ENCODE measurements at places on chromosomes 11 and 22.

- ATAC-seq = peak; percentile 41
Observed at GRCh38 chr11:65323813-65324212, 9.1 kb downstream of the CDC42EP2 start.

DNA sequence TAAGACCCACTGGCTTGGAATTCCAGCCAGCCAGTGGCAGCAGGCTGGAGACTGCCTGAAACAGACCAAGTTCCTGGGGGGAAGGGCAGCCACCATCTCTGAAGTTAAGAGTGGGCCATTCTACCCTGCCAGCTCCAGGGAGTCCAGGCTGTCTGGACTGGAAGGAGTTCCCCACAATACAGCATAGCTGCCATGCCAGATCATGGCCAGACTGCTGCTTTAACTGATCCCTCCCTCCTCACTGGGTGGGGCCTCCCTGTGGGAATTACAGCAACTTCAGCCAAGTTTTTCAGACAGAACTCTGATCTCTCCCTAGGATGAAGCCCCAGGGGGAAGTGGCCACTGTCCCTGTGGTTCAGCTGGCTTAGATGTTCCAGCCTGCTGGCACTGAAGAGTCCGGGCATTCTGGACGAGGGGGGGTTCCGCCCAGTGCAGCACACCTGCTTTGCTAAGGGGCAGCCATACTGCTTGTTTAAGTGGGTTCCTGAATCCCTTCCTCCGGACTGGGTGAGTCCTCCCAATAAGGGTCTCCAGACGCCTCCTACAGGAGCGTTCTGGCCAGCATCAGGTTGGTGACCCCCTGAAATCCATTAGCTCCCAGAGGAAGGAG lies 455.4 kb downstream of the DLG2 start:
- ATAC-seq = no peak

DNA sequence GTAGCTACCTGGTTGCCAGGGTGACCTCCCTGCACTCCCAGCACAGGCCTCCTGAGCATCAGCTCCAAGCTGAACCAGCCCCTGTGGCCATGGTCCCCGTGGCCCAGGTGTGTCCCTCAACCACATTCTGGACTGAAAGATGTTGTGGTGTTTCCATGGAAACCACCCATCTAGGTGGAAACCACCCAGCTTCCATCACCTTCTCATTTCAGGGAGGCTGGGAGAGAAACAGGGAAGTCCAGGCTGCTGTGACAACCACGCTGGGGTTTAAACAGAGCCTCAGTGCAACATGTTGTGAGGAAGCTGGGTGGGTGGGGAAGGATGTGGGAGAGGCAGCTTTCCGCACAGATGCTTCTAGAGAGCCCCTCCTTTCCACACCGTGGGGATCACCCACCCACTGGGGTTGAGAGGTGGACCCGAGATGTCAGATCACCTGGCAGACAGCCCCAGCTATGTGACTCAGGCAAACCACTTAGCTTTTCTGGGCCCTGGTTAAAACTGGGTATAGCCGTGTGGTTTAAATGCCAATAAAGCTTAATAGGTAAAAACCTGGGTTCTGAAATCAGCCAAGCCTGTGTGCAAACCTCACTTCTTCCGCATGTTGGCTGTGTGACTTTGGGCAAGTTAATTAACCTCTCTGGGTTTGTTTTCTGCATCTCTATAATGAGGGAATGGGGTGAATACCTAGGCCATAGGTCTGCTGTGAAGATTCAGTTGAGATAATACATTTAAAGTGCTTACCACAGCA lies 46.4 kb downstream of the CD82 start:
- ATAC-seq = peak; percentile 51

DNA sequence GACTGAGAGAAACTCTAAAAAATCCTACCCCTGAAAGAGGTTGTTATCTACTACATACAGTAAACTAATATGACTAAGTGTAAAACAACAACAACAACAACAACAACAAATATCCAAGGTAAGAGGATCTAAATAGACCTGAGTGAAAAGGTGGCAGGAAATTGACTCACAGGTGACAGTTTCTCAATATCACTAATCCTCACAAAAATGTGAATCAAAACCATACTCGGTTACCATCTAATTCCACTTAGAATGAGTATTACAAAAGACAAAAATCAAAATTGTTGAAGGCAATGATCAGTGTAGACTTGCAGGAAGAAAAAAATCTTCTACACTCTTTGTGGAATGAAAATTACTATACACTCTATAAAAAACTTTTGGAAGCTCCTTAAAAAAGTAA lies 17.5 kb downstream of the RGL4 start:
- no peak for ATAC-seq

GRCh38 chr11:6855971-6856541 lies 6.8 kb upstream of the OR10A2 start:
- ATAC-seq = no peak

GRCh38 chr11:108468478-108468864 lies 1.1 kb upstream of the C11orf65 start:
- no peak for ATAC-seq

GRCh38 chr22:35914665-35915476 lies 113.8 kb downstream of the RBFOX2 start:
- ATAC-seq = peak; percentile 93

DNA sequence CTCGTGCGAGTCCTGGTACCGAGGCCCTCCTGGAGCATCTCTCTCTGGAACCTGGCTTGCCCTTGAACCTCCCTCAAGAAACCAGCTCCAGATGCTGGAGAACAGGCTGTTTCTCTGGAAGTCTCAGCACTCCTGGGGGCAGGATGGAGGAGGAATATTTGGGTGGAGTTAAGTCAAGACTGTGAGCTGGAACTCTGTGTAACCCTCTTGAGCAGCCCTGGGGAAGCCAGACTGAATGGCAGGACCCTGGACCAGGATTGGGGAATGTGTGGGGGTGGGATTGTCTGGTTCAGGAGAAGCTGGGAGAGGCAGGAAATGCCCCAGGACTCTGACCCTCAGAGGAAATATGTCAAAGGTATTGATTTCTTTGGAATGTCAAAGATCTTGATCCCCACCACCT lies 7.7 kb downstream of the CREB3L1 start:
- ATAC-seq = peak; percentile 20

- ATAC-seq = peak; percentile 91
Observed at GRCh38 chr11:1694064-1694845, 2.7 kb upstream of the KRTAP5-6 start.

DNA sequence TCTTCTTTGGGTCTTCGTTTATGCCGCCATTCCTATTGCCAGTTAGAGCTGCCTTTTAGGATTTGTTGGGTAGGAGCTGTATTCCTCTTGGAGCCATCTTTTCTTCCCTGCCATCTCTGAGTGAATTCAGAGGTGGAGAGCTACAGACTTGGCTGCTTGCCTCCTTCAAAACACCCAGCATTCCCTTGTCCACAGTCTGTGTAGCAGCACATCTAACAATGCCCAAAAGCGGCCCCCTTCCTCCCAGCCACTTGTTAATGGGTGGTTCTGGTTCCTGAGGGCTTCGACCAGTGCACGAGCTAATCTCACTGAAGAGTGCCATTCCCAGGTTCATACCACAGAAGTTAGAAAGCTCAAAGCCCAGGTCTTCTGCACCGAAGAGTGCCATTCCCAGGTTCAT lies 37.7 kb downstream of the MARK2 start:
- ATAC-seq = no peak

GRCh38 chr11:76284161-76284560 lies 77.9 kb upstream of the WNT11 start:
- no peak for ATAC-seq

GRCh38 chr11:2673871-2674471 lies 25.8 kb downstream of the KCNQ1OT1 start:
- ATAC-seq = no peak

DNA sequence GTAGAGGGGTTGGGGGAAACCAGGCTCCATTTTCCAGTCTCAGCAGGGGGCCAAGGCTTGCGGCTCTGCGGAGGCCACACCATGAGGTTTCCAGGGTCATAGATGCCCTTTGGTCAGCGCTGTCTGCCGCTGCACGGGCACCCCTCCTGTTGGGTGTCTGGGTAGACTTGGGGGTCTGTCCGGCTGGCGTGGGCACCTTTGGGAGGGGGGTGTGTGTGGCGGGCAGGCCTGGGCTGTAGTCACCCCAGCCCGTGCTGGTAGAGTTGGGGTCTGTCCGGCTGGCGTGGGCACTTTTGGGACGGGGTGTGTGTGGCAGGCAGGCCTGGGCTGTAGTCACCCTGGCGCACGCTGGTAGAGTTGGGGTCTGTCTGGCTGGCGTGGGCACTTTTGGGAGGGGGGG lies 18.6 kb downstream of the LSP1 start:
- no peak for ATAC-seq

GRCh38 chr11:8315954-8316353 lies 52.3 kb upstream of the LMO1 start:
- no peak for ATAC-seq

GRCh38 chr22:20027966-20028854 lies 7.3 kb downstream of the TANGO2 start:
- no peak for ATAC-seq

- ATAC-seq = no peak
Observed at GRCh38 chr11:125797641-125798040, 9.7 kb downstream of the PATE3 start.

- no peak for ATAC-seq
Observed at GRCh38 chr11:113896156-113896879, 8.3 kb upstream of the HTR3B start.

- ATAC-seq = no peak
Observed at GRCh38 chr11:113895367-113896155, 9.0 kb upstream of the HTR3B start.

GRCh38 chr11:119729581-119729927 lies 554 bp upstream of the NECTIN1 start:
- ATAC-seq = peak; percentile 2

- ATAC-seq = no peak
Observed at GRCh38 chr11:104142698-104143097, 21.2 kb downstream of the PDGFD start.

DNA sequence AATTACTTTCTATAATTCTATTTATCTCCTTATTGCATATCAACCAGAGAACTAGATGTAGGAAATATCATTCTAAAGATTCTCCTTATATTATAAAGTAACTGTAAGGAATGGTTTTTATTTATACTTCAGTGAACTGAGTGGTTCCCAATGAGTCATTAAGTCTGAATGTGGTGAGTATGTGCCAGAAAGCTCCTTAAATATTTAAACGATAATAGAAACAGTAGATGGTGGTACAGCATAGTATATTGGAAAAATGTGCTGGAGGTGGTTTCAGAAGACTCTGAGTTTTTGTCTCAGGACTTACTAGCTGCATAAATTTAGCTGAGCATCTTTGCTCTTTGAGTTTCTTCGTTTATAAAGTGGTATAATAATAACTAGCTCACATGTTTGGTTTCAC lies 653.5 kb downstream of the FAM181B start:
- ATAC-seq = no peak

DNA sequence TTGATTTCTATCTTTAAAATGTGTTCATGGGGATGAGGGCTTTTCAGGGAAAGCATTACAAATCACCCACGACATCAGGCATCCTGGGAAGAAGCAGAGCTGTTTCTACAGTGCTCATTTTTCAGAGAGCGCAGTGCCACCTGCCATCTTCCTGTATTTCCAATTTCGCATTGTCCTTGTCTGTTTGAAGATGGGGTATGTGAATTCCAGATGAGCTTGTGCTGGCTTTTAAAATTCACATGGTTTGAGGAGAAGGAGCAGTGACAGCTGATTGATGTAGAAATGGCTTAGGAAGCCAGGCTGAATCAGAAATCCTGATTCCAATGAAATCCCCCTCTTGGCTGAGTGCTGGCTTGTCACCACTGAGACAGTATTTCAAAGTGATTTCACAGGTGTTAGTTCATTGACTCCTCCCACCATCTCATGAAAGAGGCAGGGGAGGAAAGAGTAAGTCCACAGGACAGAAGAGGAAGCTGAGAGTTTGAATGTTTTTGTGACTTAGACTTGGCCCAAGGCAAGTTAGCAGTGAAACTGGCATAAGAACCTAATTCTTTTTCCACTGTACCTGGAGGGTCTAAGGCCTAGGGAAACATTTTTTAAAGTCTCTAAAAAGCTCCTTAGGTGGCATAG lies 344.6 kb upstream of the C11orf87 start:
- ATAC-seq = no peak

- no peak for ATAC-seq
Observed at GRCh38 chr22:49756201-49756600, 71.5 kb downstream of the BRD1 start.

GRCh38 chr11:73576185-73576614 lies 21.7 kb downstream of the FAM168A start:
- no peak for ATAC-seq

DNA sequence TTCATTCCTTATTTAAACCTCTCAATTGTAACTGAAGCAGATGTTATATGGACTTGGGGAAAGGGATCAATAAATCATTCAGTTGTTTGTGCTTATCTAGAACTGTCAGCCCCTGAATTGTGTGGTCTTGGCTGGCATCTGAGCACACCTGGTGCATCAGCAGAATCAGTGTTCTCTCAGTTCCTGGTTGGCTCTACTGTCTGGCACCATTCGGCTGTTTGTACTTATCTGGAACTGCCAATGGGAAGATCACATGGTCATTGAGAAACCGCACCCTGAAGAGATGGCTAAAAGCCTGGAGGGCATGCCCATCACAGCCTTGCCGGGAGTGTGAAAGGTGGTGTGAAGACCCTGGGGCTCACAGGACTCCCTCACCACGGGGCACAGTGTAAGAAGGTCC lies 37.1 kb upstream of the EHF start:
- ATAC-seq = no peak

GRCh38 chr22:46966495-46966845 lies 204.0 kb downstream of the TBC1D22A start:
- ATAC-seq = no peak

DNA sequence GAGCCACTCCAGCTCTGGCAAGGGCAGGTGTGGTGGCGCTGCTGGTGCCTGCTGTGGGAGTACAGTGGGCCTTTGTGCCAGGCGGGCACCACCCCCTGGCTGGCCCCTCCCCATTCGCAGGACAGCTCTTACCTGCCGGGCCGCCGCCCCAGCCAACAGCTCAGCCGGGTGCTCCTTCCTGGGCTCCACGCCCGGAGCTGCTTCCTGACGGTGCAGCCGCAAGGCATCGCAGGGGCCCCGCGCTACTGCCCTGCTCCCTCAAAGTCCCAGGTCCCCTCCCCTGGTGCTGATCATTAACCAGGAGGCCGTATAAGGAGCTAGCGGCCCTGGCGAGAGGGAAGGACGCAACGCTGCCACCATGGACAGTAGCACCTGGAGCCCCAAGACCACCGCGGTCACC lies at the start of gene SLC5A1:
Gene SLC5A1, plus strand, starts transcription at position 338 of the 400 bp plus-strand sequence. Its CDS starts 21 bp downstream, at position 359.
- no peak for ATAC-seq

GRCh38 chr11:100855466-100856067 lies 168.5 kb downstream of the ARHGAP42 start:
- ATAC-seq = no peak

GRCh38 chr11:34790620-34791019 lies 125.6 kb downstream of the APIP start:
- no peak for ATAC-seq

DNA sequence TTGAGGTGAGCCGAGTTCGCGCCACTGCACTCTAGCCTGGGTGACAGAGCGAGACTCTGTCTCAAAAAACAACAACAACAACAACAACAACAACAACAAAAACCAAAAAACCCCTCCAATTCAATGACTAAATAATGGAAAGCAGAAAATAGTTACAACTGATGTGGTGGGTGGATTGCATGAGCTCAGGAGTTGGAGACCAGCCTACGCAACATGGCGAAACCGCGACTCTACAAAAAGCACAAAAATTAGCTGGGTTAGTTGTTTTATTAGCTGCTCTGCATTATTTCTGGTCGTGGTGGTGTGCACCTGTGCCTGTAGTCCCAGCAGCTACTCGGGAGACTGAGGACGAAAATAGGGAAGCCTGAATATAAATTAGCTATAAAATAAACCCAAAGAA lies 2.6 kb upstream of the PATL1 start:
- no peak for ATAC-seq

All from gastroesophageal sphincter (tissue), 4 donors.